Stimulated activated CD8-positive, alpha-beta memory T cell treated with anti-CD3 and anti-CD28 coated beads, Interleukin-12 subunit alpha, Interleukin-12 subunit beta, amount 100 ng/mL, for 1 hour (primary cell): ENCODE measurements at places on chromosomes 5 and 9.

GRCh38 chr9:107222020-107222522 is 61.0 kb upstream of the RAD23B start:
- DNase-seq, result no peak

DNA sequence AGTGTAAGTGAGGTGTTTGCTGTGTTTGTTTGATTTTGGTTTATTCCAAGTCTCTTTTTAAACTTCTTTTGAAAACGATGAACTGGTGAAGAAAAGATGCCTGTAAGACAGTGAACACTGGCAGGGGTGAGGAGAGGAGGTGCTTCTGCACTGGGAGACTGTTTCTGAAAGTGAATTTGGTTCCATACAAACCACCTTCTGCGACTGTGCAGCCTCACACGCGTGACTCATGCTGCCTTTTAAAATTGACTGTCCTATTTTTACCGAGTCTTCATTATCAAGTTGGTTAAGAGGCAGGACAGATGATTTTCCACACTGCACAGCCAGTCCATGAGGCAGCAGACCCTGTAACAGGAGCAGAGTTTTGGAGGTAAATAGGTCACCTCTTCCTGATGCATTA is 340.6 kb downstream of the MTRR start:
- no peak for DNase-seq

DNA sequence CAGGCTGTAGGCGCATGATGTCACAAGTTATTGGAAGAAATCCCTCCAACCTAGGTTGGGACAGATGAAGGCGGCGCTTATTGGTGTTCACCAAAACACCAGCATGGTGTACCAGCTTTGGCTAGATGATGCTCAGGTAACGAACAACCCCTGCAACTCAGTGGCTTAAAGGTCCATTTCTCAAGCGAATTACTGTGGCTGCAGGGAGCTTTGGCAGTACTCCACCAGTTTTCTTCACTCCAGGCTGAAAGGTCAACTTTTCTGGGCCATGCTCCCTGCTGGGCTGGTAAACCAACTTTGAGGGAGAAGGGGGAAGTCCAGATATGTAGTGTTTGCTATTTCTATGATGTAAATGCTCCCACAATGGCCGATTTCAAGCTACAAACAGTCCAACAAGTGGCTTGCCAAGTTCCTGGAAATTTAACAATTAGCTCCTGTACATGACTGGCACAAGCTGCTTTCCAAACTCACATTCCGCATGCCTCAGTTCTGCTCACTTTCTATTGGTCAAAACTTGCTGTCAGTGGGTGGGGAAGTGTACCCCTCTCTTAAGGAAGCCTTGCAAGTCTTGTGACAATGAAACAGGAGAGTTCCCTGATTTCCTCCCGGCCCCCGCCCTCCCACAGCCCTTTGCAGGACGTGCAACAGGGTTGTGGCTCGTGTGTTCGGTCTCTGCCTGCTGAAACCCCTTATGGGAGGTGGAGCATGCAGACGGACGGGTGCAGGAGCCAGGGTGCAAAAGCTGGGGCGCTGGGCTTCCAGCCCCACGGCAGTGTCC is 588 bp upstream of the ZBED3 start:
- DNase-seq, result no peak

DNA sequence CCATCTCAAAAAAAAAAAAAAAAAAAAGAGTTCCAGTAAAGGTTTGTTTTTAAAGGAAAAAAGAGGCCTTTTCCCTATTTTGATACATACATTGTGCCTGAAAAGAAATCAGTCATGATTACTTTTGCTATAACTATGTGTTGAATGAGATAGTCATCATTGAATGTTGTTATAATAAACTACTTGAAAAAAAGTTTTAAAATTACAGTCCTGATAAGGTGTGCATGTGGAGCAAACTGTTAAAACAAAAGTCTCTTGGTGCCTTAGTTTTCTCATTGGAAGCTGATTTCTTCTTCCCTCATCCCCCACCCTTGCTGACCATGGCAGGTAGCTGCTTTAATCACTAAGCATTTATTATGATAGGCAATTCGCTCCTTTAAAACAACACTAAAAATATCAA is 172.3 kb upstream of the TBCA start:
- no peak for DNase-seq

DNA sequence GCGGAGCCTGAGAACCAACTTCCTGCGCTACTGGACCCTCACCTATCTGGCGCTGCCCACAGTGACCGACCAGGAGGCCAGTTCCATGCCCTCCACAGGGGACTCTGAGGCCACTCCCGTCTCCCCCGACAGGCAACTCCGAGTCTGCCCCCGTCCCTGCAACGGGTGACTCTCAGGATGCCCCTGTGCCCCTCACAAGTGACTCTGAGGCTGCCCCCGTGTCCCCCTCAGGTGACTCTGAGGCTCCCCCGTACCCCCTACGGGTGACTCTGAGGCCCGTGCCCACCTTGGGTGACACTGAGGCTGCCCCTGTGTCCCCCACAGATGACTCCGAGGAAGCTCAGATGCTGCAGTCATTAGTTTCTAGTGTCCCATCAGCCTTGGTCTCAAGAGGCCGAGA is 25.1 kb downstream of the CEL start:
- no peak for DNase-seq

GRCh38 chr9:91214086-91214485 is 147.6 kb downstream of the AUH start:
- DNase-seq, result no peak

DNA sequence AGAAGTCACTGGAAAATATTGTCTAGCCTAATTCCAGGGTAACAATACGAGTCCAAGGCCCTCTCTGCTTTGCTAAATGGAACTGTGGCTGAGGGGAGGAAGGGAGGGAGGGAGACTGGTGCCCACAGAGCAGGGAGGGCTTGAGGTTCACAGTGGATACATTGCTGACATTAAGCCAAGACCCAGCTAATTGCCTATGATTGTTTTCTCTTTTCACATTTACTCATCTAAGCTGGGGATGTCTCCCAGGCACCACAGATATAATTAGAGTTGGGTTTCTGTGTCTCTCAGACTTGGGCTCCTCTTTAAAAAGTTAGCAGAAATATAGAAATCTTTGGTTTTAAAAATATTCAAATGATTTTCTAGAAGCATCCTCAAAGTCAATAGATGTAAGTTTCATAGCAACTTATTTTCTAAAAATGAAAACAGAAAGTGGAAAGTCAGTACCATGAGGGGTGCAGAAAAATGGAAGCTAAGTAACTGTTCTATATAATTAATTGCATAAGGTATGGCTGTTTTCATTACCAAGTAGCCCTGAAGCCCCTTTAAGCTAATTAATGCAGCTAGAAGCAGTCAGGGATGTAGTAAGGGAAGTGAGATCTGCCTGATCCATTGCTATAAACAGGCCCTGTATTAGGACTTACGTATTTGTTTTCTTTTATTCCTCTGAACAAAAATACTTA is 259.8 kb downstream of the NDUFS4 start:
- DNase-seq, result no peak

DNA sequence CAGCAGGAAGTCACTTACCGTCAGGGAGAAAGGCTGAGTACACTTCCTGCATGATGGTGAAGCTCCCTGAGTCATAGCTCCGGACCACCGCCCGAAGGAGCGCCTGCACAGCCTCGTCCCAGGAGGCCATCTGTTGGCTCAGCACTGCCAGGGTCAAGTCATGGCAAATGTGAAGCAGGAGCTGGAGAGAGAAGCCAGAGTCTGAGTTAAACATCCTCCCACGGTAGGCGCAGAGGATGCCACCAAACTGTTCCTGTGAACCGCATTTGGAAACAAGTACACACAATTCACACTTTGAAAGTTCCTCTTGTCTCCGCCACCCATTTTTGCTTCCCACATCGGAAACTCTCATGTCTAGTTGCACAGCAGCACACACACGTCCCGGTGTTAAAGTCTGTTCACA is 33.9 kb downstream of the CNOT8 start:
- DNase-seq, result no peak

DNA sequence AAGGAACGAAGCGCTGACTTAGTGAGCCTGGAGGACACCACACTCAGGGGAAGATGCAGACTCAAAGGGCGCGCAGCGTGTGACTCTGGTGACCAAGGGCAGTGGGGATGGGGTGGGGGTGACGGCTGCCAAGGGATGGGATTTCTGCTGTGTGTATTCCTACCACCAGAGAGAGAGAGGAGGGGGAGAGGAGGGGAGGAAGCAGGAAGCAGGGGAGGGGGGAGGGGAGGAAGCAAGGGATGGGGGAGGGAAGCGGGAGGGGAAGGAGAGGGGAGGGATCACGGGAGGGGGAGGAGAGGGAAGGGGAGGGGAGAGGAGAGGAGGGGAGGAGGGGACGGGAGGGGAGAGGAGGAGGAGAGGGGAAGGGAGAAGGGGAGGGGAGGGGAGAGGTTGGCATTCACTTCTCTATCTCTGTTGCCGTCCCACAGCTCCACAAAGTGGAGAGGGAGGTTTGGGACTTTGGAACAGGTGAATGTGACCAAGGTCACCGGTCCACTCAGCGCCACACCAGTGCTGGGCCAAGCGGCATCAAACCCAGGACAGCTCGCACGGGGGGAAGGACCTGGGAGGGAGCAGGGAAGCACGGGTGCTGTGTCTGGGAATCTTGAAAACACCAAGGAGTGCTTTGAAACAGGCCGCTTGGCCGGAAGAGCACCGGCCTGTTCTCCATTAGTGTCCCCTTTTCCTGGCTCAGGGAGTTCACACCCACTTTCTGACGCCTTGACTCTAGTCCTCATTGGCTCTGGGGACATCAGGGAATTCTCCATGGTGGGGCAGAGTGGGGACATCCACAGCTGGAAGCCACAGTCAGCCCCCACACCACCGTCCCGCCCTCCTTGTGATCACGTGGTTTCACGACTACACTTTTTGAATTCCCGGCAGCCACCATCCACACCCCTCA is 77.4 kb downstream of the VAV2 start:
- DNase-seq, result no peak

GRCh38 chr9:36322462-36322861 is 64.2 kb upstream of the GNE start:
- no peak for DNase-seq

DNA sequence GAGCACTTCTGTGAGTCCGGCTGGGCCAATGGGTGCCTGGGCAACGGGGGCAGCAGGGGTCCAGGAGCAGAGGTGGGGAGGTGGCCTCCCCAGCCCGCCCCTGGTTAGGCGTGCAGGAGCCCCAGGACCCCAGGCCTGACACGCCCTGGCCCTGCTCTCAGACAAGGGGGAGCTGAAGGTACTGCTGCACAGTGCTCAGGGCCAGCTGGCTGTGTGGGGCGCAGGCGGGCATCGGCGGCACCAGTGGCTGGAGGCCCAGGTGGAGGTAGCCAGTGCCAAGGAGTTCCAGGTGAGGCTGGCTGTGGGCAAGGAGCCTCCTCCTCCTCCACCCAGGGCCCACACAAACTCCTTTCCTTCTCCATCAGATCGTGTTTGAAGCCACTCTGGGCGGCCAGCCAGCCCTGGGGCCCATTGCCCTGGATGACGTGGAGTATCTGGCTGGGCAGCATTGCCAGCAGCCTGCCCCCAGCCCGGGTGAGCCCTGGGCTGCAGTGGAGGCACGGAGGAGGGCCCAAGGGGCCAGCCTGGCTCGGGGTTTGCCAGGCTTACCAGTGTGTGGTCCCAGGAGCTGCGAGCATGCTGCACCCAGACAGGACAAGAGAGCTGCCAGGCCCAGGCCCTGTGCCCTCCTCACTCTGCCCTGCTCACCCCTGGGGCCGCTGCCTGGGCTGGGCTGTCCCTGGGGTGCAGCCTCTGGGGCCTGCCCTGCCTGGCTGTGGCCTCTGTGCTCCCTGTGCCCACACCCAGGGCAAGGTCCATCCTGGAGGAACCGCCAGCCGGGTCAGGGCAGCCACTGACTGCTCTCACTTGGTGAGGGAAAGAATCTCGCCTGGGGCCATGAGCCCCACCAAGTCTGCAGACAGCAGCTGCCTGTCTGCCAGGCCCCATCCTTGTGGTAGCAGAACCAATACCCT is 7.0 kb downstream of the MAMDC4 start:
- DNase-seq, result no peak

DNA sequence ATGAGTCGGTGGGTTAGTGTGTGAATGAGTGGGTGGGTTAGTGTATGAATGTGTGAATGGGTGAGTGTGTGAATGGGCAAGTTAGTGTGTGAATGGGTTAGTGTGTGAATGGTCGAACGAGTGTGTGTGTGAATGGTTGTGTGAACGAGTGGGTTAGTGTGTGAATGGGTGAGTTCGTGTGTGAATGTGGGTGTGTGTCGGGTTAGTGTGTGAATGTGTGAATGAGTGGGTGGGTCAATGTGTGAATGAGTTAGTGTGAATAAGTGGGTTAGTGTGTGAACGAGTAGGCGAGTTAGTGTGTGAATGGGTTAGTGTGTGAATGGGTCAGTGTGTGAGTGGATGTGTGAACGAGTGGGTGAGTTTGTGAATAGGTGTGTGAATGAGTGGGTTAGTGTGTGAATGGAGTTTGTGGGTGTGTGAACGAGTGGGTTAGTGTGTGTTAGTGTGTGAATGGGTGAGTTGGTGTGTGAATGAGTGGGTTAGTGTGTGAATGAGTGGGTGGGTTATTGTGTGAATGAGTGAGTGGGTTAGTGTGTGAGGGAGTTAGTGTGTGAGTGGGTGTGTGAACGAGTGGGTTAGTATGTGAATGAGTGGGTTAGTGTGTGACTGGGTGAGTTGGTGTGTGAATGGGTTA is 38.8 kb downstream of the NKD2 start:
- no peak for DNase-seq

GRCh38 chr5:38466424-38467189 is 89.8 kb downstream of the LIFR start:
- no peak for DNase-seq

- no peak for DNase-seq
Measured at GRCh38 chr5:170348137-170348633, 41.0 kb downstream of the KCNMB1 start.

- no peak for DNase-seq
Measured at GRCh38 chr5:77167695-77168121, 42.8 kb upstream of the PDE8B start.

DNA sequence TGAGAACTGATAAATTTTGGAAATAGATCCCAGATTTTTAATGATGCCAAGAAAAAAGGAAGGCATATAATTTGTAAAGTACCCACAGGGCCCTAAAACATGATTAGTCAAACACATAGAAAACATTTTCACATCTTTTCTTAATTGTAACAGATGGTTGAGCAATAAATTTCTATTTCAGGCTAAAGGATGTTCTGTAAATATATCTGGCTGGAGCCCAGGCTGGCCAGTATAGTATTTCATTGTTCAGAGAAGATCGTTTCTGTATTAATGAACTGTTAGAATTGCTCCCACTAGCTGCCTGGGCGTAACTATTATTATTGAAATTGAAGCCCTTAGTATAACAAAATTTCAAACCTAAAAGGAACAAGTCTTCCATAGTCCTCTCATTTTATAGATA is 105.3 kb upstream of the SMC2 start:
- DNase-seq, result no peak

- no peak for DNase-seq
Measured at GRCh38 chr9:81819859-81820546, 108.2 kb upstream of the SPATA31D4 start.

- DNase-seq, result no peak
Measured at GRCh38 chr5:15604986-15605385, 105.0 kb downstream of the FBXL7 start.

- DNase-seq, result no peak
Measured at GRCh38 chr5:145752947-145753346, 82.2 kb downstream of the PRELID2 start.
